ENCODE measurements at places on chromosomes 6 and 20. TPM values are rescaled to one million over a fixed set of nuclear protein-coding genes. Genes with fewer than 3 reads are reported as not detected.

Gene ZNF334
- 11.8 TPM for polyA plus RNA-seq

Gene KIF25
- 0.99 TPM for polyA plus RNA-seq

Gene SLC22A23
- 3.5 TPM for polyA plus RNA-seq

Gene HLA-DMB
- 11.5 TPM for polyA plus RNA-seq

Gene UCKL1
- polyA plus RNA-seq, result 54.9 TPM

Gene OR2B6
- polyA plus RNA-seq, result not detected

Gene AGER
- polyA plus RNA-seq, result 6.7 TPM

Gene CD83
- 10.3 TPM for polyA plus RNA-seq

Gene VGLL2
- polyA plus RNA-seq, result 82.7 TPM

Gene GSTA3
- not detected for polyA plus RNA-seq

Gene DEFB132
- polyA plus RNA-seq, result not detected

Gene LY6G6F
- not detected for polyA plus RNA-seq

Gene ELOVL2
- 2.1 TPM for polyA plus RNA-seq

Gene TRIM31
- not detected for polyA plus RNA-seq

Gene CCDC170
- polyA plus RNA-seq, result 1.8 TPM

Gene ULBP3
- polyA plus RNA-seq, result 1.6 TPM

Gene GGTLC1
- polyA plus RNA-seq, result not detected

Gene SASH1
- 42.8 TPM for polyA plus RNA-seq

Gene ENPP3
- 0.52 TPM for polyA plus RNA-seq

Gene GPR6
- not detected for polyA plus RNA-seq

Gene SLC32A1
- not detected for polyA plus RNA-seq

Gene KCNQ5
- polyA plus RNA-seq, result 0.76 TPM

Gene CNBD2
- 0.19 TPM for polyA plus RNA-seq

Gene WASF1
- polyA plus RNA-seq, result 7.7 TPM

Gene OOEP
- polyA plus RNA-seq, result 0.36 TPM

Gene SMIM26
- polyA plus RNA-seq, result 76.0 TPM

Gene PAK5
- 0.13 TPM for polyA plus RNA-seq

Gene ADGRF5
- 28.9 TPM for polyA plus RNA-seq

Gene BPI
- polyA plus RNA-seq, result 0.52 TPM

Gene PRL
- polyA plus RNA-seq, result 0.67 TPM

Gene RAMACL
- 0.46 TPM for polyA plus RNA-seq

Gene PRSS16
- not detected for polyA plus RNA-seq

Gene RIPOR3
- 4.0 TPM for polyA plus RNA-seq

Gene KIAA0408
- polyA plus RNA-seq, result 15.4 TPM

Gene CRISP2
- not detected for polyA plus RNA-seq

Gene ANKRD60
- not detected for polyA plus RNA-seq

Gene ANKRD66
- 0.61 TPM for polyA plus RNA-seq

Gene CAPN11
- 0.61 TPM for polyA plus RNA-seq

Gene LTB
- 1.5 TPM for polyA plus RNA-seq

Gene IL20RA
- polyA plus RNA-seq, result 40.5 TPM

Gene HNF4A
- polyA plus RNA-seq, result 0.04 TPM

Gene MUC22
- not detected for polyA plus RNA-seq

Gene DEFB124
- 0.88 TPM for polyA plus RNA-seq

Gene SLC12A5
- polyA plus RNA-seq, result 1.3 TPM

Gene TNNC2
- 9,031 TPM for polyA plus RNA-seq

Gene KCNG1
- 0.35 TPM for polyA plus RNA-seq

Gene CFB
- polyA plus RNA-seq, result 1.7 TPM

Gene LAMA2
- polyA plus RNA-seq, result 130 TPM
